ENCODE measurements at places on chromosomes 12 and 14. TPM values are rescaled to one million over a fixed set of nuclear protein-coding genes. Genes with fewer than 3 reads are reported as not detected.

GRCh38 chr14:64928239-64929013 lies 14.1 kb downstream of the GPX2 start:
- DNase-seq = peak; percentile 70

DNA sequence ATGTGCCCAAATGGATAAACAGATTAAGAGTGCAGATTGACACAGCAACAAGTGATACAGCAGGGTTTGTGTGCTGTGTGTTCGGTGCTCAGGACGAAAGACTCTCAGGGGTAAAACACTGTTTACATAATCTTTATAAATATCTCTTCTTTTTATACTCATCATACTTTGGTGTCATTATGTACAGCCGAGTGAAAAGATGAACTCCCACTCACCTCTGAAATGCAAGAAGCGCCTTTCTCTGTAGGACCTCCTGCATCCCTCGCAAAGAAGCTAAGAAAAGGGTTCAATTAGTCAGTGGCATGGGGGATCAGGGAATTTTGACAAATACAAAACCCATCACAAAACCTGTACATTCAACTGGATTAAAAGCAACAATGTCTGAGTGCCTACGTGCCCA lies 163.6 kb downstream of the TTC7B start:
- DNase-seq = no peak

- no peak for DNase-seq
Measured at GRCh38 chr12:58386136-58386535, 444.8 kb downstream of the ATP23 start.

DNA sequence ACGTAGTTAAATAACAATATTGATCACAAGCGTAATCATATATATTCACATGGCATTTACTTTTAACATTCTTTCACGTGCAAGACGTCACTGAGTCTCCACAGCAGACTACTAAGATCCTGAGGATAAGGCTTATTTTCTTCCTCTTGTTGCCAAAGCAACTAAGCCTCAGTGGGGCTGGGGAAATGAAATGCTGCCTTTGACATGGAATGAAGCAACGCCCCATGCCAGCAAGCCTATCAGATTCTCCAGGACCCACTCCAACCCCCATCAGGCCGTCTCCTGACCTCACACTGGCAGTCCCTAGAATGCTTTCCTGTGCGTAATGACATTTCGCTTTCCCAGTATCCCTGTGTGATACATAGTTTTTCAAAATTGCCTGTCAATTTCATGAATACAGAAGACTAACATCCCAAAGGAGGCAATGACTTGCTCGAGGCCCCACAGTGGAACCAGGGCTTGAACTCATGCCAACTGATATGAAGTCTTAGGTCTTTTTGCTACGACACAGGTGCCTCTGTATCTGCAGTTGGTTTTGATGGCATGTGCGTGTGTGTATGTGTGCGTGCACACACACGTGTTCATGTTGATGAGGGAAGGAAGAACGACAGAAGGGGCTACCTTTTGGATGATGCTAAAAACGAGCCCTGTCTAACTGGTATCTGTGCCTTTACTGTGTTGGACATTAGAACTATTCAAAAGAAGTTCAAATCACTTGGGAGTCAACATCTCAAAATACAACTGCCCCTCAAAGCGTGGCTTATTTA lies 239.1 kb downstream of the VRK1 start:
- no peak for DNase-seq

GRCh38 chr12:103422746-103423515 lies 72.8 kb downstream of the C12orf42 start:
- DNase-seq = no peak

DNA sequence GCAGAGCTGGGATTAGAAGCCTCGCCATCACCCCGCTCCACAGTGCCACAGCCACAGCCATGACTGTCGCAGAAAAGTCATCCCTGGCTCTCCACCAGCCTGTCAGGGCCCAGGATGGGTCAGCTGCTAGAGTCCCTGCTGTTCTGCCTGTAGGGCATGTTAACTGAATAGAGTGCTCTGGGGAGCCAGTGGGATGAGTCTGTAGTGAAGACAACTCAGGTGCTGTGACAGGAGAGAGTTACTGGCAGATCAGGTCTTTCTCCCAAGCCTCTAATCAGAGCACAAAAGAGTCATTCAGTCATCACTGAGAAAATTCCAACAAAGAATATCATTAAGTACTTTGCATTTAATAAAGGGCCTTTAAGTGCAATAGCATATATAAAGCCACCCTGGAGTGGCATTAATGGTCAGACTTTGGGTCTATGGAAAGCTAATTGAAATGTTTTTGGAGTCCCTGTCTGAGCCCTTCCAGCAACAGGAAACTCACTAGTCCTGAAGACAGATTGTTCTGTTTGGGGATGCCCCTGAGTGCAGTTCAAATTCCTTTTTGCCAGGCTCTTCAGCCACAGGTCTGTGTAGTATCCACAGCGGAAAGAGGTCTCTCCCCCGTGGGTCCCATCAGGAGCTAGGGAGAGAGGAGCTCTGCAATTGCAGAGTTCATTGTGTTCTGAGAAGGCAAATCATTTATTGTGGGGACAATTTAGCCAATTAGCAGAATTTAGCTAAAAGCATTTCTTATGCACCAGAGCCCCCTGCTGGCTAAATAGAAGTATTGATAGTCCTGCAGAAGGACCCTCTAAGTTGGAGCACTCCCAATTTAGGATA lies 45.2 kb upstream of the C14orf132 start:
- no peak for DNase-seq

DNA sequence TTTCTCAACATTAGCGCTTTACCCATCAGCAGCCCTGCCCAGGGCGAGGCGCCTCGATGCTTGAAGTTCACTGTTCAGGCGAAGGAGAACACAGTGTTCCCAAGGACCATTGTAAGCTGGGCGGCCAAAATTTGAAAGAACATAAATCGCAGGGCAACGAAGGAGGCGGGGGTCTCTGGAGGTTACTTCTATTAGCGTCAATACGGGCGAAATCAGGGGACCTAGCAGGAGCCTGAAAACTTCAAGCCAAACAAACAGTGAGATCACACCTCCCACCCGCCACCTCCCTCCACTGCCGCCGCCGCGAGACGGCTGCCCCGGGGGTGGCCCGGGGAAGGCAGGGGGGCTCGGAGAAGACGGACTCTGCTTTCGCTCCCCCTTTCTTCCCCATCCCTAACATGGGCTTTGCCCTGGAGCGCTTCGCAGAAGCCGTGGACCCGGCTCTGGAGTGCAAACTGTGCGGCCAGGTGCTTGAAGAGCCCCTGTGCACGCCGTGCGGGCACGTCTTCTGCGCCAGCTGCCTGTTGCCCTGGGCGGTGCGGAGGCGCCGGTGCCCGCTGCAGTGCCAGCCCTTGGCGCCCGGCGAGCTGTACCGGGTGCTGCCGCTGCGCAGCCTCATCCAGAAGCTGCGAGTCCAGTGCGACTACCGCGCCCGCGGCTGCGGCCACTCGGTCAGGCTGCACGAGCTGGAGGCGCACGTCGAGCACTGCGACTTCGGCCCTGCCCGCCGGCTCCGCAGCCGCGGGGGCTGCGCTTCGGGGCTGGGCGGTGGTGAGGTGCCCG lies at the start of gene PDZRN4:
Gene PDZRN4 (plus strand): TSS at position 263 of the 783 bp plus-strand sequence.
- no peak for DNase-seq

DNA sequence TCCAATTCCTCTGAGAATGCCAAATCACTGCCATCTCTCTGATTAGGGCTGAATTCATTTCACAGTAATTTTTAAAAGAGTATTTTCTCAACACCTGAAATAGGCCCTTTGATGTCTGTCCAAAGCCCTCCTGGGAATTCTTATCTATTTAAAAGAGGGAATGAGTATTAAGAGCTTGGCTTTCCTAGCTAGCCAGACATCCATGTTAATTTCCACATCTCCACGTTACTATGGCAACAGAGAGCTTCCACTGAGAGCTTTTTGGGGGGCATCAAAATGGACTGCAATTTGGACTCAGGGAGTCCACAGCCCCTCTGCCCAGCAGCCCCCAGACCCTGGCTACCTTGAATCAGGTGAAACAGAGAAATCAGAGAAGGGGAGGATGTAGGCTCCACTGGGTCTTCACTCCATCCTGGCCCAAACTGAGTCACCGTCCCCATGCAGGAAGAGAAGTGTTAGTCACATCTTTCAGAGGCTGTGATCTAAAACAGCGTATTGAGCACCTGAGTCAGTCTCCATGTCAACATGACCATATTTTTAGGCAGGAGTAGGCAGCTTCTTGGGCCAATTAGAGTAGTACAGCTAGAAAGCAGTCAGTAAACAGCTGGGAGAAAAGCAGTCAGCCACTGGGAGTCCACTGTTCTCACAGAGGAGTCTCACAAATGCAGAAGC lies 7.0 kb upstream of the FICD start:
- DNase-seq = no peak

The HOTAIR gene
- not detected for total RNA-seq
